Foreskin fibroblast (primary cell): ENCODE measurements at places on chromosomes 3 and 15.

DNA sequence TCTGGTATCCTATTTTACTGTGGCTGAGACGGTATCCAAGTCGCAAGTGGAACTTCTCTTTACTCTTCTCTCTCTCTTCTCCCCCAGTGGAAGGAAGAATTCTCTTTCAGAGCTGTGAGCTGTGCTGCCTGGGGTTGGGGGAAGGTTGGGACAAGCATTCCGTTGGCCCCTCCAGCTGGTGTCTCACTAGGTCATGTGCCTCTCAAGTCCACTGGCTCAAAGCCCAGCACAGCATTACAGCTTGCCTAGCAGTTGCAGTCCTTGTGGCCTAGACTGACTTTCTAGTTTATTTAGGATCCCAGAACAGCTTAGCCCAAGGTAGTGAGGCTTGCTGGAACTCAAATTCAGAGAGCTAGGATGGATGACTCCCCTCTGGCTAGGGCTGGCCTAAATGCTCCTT is 76.1 kb upstream of the SPATA16 start:
- DNase-seq = no peak

DNA sequence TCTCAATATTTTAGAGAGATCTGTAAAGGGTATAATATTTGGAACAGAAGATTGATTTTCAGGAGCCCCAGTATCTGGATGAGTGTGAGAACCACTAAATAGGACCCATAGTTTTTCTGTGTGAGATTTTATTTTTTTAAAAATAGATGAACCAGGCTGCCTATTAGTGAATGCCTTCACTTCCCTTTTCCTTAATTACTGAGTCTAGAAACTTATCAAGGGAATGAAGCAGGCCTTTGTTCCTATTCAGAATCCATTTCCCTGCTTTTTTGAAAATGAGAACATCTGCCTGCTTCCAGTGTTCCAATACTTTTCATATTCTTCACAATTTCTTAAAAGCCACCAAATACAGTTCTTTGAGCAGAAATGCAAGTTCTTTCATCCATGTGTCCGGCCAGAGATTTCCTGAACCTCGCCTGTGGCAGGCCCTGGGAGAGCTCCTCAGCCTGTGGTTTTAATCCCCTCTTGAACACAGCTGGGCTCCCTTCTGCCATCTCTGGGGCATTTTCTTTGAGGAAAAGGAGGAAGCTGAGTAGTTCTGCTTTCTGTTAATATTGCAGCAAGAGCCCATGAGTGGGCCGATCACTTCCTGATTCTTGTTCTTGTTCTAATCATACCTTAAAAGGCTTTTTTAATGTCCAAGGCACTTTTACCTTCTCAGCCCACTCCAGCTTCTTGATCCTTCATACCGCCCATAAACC is 4.7 kb downstream of the EHD4 start:
- peak; percentile 51 for DNase-seq

- DNase-seq = no peak
These were observed 686 bp downstream of the MYRIP start for GRCh38 chr3:39809995-39810595.

DNA sequence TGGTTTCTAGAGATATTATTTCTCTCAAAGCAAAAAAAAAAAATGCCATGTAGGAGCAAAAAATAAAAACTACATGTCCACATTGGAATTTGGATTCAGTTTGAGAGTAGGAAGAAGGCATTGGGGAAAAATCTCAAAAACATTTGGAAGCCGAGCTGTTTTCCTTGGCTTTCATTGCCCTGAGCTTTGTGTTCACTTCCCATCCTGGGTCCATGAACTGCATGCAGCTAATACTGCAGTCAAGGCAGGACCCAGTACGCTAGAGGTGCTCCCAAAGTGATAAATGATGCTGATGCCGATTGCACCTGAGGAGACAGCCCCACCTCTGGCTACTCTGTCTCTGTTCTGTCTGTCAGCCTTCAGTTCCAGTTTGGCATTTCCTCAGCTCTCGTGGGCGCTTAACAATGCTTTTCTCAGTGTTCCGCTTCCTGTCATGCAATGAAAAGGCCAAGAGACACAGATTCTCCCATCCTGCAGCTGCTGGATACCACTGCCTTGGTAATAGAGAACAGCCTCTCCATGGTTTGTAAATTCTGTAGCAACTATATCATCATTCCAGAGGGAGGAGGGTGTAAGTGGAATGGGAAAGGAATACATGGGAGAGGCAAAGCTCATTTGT is 181.8 kb downstream of the RYR3 start:
- DNase-seq = no peak

GRCh38 chr3:157067114-157067513 is 92.8 kb downstream of the CCNL1 start:
- no peak for DNase-seq

- DNase-seq = no peak
These were observed 435.7 kb downstream of the DIPK2A start for GRCh38 chr3:144407335-144407734.

- DNase-seq = no peak
These were observed 25.0 kb downstream of the TCAIM start for GRCh38 chr3:44363591-44363990.

GRCh38 chr3:62665627-62666437 is 209.4 kb downstream of the CADPS start:
- peak; percentile 81 for DNase-seq

DNA sequence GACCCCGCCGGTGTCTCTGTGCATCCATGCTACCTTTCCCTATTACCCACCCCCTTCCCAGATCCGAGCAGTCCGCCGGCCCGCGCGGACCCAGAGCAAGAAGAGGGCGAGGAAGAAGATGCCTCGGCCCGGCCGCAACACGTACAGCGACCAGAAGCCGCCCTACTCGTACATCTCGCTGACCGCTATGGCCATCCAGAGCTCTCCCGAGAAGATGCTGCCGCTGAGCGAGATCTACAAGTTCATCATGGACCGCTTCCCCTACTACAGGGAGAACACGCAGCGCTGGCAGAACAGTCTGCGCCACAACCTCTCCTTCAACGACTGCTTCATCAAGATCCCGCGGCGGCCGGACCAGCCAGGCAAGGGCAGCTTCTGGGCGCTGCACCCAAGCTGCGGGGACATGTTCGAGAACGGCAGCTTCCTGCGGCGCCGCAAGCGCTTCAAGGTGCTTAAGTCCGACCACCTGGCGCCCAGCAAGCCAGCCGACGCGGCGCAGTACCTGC is 788 bp downstream of the FOXB1 start:
- peak; percentile 41 for DNase-seq

- no peak for DNase-seq
These were observed 44.1 kb upstream of the TP63 start for GRCh38 chr3:189586941-189587663.

GRCh38 chr15:35279811-35280210 is 194.7 kb upstream of the NANOGP8 start:
- DNase-seq = peak; percentile 56

- peak; percentile 57 for DNase-seq
These were observed 36.0 kb upstream of the ALDH1L1 start for GRCh38 chr3:126216416-126216815.

- no peak for DNase-seq
These were observed 768 bp downstream of the ANO10 start for GRCh38 chr3:43620831-43621655.

GRCh38 chr3:60427109-60427508 is 824.1 kb downstream of the FHIT start:
- no peak for DNase-seq

- DNase-seq = no peak
These were observed 203.0 kb downstream of the ARRDC4 start for GRCh38 chr15:98163319-98164045.

DNA sequence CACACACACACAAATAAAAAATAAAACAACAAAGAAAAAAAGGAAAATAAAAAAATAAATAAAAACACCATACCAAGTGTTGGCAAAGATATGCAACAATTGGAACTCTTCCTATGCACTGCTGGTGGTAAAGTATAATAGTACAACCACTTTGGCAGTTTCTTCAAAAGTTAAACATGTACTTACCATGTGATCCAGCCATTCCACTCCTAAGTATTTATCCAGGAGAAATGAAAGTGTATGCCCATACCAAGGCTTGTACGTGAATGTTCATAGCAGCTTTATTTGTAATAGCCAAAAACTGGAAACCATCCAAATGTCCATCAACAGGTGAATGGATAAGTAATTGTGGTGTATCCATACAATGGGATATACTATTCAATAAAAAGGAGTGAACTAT is 17.0 kb downstream of the WDR93 start:
- no peak for DNase-seq

DNA sequence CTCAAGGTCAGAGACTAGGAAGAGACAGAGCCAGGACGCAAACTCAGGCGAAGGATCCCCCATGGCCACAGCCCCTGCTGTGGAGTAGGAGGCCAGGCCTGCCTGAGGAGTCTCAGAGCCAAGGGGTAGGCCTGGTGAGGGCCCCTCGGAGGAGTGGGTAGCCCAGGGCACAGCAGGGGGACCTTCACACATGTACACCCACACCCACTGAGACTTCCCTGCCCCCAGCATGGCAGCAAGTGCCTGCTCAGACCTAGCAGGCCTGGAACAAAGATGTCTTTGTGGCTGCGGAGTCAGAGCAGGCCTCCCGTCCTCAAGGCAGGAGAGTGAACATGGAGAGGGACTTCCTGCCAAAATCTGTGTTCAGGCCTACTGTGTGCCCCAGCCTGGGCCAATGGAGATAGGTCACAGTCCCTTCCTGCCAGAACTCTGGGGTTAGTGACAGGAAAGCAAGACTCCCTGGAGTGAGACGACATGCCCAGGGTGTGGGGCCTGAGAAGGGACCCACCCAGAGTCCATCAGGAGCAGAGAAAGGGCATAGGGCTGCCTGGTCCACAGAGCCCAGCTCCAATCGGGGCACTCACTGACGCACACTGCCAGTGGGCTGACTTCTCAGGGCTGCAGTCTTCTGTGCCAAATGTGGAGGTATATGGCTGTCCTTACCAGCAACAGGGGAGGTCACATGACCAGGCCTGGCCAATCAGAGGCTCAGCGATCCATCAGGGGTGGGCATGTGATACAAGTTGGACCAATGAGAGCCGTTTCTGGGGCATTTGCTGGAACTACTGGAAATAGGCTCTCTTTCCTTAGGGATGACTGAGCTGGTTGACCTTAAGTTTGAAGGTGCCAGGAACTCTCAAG is 2.3 kb downstream of the GRIP2 start:
- DNase-seq = no peak

- DNase-seq = no peak
These were observed 10.9 kb downstream of the MYL3 start for GRCh38 chr3:46852334-46852720.

GRCh38 chr15:58604455-58604923 is 145.0 kb downstream of the ADAM10 start:
- DNase-seq = no peak

- DNase-seq = no peak
These were observed 99.0 kb downstream of the ST8SIA2 start for GRCh38 chr15:92492551-92493115.

DNA sequence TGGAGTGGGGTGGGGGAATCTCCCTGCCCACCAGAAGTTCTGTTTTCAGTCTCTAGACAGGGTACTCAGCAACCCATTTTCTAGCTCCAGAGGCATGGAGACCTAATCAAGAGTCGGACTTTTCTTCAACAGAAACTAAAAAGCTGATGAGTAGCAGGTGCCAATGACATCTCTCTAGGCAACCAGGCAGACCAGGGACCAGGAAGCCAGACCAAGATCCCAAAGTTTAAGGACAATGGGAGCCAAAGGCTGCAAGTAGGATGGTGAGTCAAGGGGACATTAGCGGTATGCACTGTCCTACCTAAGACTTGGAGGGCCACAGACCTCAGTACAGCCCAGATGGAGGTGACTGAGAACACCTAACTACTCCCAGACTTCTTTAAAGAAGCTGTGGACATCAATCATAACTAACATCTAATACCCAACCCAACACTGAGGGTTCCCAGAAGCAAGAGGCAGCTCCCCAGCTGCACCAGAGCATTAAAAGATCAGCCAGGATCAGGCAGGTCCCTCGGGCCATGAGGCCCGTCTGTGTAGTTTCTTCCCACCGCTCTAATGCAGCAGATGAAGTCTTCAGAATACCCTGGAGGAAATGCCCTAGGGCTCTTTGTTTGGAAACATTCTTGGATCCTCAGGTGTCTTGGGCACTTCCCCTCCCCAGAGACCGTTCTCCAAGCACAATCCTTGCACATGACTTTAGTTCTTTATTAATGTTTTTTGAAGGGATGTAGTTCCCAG is 979 bp downstream of the CCDC71 start:
- DNase-seq = no peak

GRCh38 chr3:52792961-52793695 is 1.5 kb upstream of the ITIH3 start:
- DNase-seq = peak; percentile 14
